Suppressor macrophage treated with lipopolysaccharide for 4 hours (primary cell): ENCODE measurements at places on chromosomes 6 and 20.
A peak's percentile ranks its signal among the peaks of the same experiment; 100 is the strongest.

DNA sequence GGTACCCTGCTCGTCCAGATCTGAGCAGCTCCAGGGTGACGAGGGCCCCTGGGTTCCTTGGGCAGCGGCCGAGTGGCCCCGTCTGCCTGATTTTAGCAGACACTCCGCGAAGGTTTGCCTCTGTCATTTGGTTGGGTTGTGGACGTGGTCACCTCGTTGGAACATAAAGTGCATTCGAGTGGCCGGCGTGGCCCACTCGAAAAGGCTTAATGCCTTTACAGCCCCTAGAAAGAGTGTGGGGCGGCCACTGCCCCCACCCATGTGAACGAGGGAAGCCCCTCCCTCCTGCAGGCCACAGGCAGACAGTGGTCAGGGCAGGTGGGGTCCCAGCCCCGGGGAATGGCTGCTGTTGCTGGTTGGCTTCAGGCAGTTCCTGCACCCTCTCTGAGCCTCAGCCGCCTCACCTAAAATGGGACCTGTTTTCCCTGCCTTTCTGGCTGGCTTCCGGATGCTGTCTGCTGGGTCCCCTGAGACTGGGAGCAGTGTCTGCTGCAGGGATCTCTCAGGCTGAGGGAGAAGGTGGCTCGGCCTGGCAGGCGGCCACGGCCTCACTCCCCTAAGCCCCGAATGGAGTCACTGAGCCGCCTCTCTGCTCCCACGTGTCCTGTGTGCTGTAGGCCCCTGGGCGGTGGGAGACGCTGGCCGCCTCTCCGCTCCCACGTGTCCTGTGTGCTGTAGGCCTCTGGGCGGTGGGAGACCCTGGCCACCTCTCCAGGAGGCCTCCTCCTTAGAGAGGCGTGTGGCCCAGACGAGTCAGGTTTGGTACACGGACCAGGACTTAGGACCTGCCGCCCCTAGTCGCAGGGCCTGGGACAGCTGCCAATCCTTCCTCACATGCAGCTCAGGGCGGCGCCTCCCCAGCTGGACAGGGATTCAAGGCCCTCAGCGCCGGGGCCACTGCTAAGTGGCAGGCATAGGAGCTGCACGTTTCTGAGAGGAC lies 233.0 kb downstream of the ERMARD start:
- DNase-seq = no peak

DNA sequence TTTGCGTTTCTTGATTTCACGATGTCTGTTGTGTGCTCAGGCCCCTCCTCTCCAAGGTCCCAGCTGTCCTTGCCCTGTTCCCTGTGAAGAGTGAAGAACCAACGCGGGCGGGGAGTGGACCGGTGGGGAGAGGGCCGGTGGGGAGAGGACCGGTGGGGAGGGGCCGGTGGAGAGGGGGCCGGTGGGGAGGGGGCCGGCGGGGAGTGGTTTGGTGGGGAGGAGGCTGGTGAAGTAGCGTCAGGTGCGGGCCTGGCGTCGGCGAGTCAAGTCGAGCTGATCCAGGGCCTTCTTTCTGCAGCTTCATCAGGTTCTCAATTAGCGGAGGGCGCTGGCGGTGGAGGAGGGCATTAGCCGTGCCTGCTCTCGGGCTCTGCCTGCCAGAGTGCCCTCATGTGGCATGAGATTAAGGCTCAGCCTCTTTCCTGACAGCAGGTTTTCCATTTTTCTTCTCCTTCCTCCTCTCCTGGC lies 21.2 kb upstream of the BHLHE23 start:
- no peak for DNase-seq

- DNase-seq = no peak
These were observed 127.9 kb upstream of the NAA20 start for GRCh38 chr20:19889011-19889953.

GRCh38 chr20:62685781-62686555 lies 22.7 kb upstream of the NTSR1 start:
- peak; percentile 90 for DNase-seq

GRCh38 chr20:37935435-37935834 lies 32.5 kb downstream of the VSTM2L start:
- no peak for DNase-seq

DNA sequence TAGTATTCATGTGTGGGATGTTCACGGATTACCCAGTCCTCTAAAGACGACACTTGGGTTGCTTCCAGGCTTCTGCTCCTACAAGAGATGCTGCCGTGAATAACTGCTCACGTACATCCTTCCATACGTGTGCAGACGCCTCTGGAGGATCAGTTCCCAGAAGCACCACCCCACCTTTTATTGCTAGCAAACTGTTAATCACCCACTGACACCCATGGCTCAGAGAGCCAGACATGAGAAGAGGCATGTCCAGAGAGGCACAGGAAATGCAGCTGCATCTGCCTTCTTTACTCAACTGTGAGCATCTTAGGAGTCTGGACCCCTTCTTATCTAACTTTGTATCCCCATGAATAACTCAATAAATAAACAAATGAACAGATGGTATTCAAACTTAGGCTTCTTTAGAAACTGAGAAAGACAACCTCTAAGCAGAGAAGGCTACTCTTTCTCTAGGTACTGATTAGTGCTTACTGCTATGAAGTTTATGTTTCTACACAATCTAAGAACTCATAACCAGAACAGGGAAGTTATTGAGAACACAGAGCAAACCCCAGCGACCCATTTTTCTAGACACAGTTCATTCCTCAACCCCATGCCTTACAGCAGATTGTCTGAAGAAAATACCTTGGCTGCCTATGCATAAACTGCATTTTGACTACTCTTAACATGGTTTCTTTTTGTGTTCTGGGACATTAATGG lies 228.7 kb upstream of the RREB1 start:
- no peak for DNase-seq

- DNase-seq = no peak
These were observed 815.8 kb downstream of the MAFB start for GRCh38 chr20:39873286-39873685.

- no peak for DNase-seq
These were observed 71.1 kb downstream of the LAMA4 start for GRCh38 chr6:112183271-112183671.

DNA sequence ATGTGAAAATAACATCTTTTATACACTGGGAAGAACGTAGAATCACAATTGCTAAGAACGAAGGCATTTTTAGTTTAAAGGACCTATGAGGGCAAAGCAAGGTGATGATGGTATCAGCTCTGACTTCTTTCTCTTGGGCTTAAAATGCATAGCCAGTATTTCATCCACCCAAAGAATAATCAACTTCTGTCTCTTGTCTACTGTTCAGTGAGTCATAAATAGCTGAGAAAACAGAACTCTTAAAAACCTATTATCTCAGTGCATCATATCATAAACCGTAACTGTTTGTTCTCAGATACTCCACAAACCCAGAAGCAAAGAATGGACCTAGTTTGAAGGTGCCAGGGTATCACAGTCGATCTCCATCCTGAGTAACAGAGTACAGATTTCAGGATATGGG lies 5.2 kb downstream of the PHF10 start:
- no peak for DNase-seq

DNA sequence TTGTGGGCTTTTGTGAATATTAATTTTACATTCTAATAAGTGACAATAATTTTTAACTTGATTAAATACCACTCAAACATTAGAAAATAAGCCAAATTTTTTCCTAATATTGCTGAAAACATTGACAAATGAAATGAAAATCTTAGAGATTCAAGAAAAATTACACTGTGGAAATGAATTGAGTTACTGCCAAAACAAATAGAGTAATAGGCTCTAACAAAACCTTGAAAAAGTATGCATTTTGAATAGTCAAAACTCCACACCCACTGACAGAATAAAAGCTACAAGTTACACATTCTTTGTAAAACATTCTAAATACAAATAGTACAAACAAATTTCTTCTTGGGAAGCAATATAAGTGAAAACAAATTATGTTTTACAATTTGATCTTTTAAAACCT lies 5.9 kb downstream of the TBX18 start:
- no peak for DNase-seq

DNA sequence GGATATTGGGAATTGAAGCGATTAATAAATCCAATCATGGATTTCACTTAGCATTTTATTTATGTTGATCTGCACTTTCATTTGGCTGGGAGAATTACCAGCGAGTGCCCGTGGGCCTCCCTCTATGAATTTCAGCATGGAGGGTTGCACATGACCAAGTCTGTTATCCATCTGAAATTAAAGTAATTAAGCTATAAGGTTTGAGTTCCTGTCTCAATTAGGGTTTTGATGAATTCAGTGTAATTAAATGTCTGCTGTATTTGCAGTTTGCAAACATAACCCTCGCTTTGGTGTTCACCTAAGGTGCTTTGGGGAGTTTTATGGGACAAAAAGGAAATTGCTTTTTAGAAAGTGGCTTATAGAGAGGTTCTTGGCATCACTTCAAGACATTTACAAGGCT lies 169.8 kb upstream of the RIN2 start:
- DNase-seq = no peak

GRCh38 chr20:3340443-3340842 lies 67.0 kb downstream of the DNAAF9 start:
- DNase-seq = peak; percentile 47

GRCh38 chr20:34871966-34872621 lies 562 bp downstream of the GGT7 start:
- DNase-seq = no peak

DNA sequence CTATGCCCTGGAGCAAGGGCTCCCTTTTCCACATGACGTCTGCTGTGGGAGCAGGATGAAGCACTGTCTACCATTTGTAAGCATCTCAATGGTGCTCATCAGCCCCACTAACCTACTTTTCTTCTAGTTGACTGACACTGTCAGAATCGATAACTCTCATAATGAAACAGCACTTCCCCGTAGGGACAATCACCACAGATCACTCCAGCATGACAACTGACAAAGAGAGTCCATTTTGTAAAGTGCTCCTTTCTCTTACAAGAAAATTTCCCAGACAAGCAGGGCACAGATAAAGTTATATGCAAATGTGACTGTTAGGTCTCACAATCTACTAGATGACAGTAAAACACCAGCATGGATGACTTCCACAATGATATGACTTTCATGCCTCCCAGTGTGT lies 46.4 kb downstream of the HEBP2 start:
- DNase-seq = no peak

GRCh38 chr6:6729971-6730370 lies 141.5 kb downstream of the LY86 start:
- DNase-seq = no peak

- DNase-seq = no peak
These were observed 35.1 kb downstream of the NT5E start for GRCh38 chr6:85484948-85485347.

DNA sequence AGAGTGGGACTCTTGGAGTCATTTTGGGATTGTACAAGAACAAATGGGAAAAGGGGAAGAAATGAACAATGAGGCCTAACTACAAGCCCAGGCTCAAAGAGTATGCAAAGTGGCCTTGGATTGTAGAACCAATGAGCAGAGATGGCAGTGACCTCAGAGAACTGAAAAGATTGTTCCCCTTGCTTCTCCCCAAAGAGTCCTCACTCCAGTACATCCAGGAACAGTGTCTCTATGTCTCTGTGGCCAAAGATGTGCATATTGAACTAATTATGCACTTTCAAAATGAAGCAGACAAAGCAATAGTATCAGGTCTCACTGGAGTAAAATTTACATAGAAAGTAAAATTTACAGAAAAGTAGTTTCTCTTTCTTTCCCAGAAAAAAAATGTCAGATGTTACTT lies 81.0 kb downstream of the SMLR1 start:
- DNase-seq = no peak

GRCh38 chr6:37173493-37174195 lies 3.7 kb downstream of the PIM1 start:
- peak; percentile 70 for DNase-seq

- DNase-seq = peak; percentile 74
These were observed 5.6 kb upstream of the TFB1M start for GRCh38 chr6:155319902-155320301.

DNA sequence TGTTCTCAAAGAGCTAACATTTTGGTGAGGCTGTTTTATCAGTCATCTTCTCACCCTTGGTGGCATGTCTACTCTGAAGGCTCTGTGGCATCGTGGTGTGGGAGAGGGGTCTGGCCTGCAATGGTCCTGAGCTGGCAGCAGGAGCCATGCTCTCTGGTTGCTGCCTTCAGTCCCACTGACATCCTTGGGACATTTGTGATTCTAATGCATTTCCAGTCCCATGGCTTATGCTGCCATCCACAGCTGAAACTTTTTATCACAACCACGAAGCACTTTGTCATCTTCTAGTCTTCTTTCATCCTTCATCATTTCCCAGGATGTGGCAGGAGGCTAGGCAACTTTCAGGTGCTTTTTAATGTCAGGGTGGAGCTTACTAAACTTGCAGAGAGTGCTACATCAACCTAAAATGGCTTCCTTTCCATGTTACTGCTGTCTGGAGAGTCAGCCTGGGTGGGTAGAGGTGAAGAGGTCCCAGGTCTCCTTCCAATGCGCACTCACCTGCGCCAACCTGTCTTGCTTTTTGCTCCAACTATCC lies 77.1 kb downstream of the GPR63 start:
- DNase-seq = no peak

DNA sequence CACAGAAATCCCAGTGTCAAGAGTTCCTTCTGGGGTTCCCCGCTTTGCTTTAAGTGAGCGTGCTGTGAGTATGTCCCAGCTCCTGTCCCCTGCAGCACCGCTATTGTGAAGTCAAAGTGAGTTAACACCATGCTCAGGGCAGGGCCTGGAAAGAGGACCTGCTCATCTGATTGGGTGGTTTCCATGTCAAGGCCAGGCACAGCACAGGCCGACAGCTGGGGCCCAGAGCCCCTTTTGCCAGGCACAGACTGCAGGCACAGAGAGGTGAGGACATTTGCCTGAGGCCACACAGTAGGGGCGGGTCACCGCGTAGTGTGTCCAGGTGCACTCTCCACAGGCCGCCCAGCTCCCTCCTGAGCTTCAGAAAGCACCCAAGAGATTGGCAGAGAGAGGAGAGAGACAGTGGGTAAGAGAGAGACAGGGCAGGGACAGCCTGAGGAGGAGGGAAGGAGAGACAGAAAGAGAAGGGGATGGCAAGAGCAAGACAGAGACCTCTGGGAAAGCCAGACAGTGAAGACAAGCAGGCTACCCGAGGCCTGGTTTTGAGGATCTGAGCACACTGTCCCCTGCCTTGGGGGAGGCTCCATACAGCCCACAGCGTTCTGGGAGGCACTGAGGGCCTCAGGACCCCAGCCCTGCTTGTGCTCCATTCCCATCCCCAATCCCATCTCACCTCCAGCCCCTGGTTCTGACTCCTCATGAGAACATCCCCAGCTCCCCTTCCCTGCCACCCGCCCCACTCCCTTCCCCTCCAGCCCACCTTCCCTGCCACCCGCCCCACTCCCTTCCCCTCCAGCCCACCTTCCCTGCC lies 6.5 kb upstream of the BPIFB1 start:
- no peak for DNase-seq

- no peak for DNase-seq
These were observed 5.9 kb downstream of the SLC18B1 start for GRCh38 chr6:132792510-132792909.

DNA sequence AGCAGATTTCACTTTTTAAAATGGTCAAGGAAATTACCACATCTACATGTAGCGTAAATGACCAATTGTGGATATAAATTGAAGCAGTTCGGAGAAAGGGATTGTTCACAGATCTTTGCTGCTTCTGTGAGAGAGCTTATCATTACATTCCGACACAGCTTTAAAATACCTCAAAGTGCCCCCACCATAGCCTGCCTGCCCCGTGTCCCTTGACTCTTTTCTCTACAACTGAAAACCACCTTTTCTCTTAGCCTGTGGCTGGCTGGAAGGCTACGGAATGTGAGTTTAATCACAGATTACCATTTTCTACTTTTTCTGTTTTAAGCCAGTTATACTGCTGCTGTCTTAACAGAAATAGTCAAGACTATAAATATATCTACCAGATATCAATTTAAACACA lies 347.2 kb upstream of the MAP3K7 start:
- no peak for DNase-seq
